ENCODE measurements at places on chromosomes 3 and 15.

DNA sequence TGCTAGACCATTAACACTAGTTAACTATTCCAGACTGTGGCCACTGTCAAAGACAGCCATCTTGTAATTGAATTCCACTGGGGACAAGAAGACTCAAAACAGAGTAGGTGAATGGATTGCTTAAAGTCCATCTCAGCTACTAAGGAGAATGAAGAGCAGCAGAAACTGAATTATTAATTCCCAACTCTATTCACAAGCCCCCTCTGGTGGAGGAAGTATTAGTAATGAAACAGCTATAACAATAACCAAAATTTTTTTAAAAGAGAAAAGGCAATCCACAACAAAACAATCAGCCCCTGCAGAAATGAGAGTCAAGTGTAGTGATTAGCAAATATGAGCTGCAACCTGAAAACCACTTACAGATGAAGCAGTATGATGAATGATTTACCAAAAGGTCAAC is 302.8 kb downstream of the FHIT start:
- DNase-seq = no peak

GRCh38 chr3:106729481-106729880 is 647.8 kb upstream of the CCDC54 start:
- DNase-seq = no peak

DNA sequence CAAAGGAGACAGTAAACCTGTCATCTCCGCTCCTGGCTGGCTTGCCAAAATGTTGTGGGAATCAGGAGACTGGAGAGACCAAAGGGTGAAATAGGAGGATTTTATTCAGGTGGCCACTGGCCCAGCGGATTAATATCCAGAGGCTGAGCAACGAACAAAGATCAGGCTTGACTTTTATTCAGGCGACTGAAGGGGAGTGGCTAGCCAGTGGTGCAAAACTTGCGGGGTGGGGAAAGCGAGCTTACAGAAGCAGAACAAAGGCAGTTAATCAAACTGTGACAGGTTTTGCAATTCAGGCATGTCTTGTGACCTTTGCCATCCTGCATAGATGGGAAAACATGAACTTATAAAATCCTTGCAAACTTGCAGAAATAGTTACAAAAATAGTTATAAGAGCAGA is 19.8 kb upstream of the ACAD9 start:
- DNase-seq = no peak

DNA sequence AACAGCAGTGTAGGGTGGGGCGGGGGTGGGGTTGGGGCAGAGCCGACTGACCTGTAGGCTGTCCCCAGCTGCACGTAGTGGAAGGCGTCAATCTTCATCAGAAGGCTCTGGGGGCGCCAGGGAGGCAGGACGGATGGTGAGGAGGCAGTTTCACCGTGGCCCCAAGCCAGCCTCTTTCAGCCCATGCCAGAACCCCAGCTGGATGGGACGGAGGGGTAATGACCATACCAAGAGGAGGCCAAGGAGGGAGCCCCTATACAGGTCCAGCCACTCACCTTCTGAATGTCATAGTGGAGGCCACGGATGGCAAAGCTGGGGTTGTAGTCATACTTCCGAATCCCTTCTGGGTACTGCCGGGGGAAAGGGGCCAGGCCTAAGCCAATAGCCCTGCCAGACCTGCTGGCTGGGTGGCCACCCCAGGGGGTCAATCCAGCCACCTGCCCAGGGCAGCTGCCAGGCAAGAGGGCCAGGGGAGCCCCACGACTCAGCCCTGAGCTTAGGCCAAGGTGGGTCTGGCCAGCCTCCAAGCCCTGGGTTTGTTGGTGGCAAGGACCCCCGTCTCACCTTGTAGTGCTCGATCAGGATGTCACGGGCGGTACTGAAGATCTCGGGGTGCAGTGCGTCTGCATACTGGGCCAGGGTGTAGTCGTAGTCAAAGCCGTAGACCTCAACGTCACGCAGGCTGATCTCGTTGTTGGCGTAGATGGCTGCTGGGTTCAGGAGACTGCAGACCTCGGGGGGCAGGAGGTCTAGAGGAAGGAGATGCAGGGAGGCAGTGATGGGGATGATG is 4.9 kb downstream of the NT5DC2 start:
- no peak for DNase-seq

DNA sequence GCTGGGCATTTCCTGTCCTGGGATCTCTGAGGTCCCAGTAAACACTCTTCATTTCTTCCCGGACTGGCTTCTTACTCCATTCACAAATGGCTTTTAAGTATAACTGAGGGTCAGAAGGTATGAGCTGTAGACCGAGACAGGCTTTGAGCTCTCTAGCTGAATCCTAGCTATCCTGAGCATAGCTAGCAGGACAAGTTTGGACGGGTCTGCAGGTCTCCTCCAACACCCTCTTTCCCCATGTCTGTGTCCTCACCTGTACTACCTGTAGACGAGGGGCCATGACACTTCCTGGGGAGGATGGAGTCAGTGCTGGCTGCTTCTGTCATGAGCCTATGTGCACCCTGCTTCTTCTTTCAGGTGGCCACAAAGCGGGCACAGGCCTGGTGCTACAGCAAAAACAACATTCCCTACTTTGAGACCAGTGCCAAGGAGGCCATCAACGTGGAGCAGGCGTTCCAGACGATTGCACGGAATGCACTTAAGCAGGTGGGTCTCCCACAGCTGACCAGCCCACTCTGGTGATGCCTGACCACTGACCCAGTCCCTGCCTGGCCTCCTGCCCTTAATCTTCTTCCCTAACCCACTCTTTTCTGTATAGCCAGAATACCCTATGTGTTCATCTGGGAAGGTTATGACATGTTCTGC is 72.1 kb upstream of the ACAD9 start:
- DNase-seq = no peak

DNA sequence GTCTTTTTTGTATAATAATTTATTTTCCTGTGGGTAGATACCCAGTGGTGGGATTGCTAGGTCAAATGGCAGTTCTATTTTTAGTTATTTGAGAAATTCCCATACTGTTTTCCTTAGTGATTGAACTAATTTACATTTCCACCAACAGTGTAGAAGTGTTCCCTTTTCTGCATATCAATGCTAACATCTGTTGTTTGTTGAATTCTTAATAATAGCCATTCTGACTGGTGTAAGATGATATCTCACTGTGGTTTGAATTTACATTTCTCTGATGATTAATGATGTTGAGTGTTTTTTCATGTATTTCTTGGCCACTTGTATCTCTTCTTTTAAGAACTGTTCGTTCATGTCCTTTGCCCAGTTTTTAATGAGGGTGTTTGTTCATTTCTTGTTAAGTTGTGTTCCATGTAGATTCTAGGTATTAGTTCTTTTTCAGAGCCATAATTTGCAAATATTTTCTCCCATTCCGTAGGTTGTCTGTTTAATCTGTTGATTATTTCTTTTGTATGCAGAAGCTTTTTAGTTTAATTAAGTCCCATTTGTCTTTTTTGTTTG is 713.3 kb upstream of the EPHA6 start:
- no peak for DNase-seq

DNA sequence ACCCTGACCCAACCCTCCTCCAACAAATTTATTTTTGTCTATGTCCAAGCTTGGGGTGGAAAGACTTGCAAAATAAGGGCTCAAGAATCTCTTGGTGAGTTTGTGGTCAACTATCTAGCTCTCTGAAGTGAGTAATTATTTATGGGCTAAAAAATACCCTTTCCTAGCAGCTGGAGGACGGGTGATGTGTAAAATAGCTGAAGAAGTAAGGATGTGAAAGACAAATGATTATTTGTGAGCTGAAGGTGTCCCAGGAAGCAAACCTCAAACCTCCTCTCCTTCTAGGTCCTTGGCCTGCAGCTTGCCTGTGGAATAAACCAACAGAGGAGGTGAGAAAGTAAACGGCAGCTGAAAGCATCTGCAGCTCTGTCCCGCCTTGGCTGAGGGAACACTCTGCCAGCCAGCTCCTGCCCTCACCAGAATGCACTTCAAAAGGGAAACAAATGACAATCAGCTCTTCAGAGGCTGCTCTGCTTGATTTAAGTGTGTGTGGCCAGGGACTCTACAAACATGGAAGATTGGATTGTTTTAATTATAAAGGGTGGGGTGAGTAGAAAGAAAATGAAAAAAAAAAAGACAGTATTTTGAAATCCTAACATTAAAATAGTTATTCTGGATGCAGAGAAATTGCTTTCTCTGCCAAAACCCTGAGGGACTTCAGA is 60.3 kb downstream of the TM4SF4 start:
- DNase-seq = no peak

DNA sequence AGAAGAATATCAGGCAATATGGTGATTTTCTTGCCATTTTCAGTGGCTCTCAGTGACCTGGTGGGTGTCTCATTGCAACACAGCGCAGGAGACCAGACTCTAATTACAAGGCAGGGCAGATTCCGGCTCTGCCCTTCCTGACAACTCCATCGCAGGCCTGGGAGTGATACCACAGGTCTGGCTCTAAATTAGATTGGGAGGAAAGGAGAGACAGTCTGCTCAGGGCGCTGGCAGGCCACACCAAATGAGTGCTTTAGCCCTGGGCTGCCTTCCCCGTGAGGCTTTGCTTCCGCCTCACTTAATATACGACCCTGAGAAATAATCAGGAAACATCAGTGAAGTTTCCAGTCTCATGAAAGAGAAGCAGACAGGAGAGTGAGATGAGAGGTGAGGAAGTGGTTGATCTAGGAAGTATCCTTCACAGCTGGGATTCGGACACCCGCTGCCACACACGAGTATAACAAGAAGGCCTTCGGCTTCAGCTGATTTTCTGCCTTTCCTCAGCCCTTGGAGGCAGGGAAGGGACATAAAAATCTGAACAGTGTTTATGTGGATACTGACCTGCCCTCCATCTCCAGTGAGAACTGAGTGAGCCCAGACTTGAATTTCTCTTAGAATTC is 73.7 kb upstream of the PROK2 start:
- no peak for DNase-seq

DNA sequence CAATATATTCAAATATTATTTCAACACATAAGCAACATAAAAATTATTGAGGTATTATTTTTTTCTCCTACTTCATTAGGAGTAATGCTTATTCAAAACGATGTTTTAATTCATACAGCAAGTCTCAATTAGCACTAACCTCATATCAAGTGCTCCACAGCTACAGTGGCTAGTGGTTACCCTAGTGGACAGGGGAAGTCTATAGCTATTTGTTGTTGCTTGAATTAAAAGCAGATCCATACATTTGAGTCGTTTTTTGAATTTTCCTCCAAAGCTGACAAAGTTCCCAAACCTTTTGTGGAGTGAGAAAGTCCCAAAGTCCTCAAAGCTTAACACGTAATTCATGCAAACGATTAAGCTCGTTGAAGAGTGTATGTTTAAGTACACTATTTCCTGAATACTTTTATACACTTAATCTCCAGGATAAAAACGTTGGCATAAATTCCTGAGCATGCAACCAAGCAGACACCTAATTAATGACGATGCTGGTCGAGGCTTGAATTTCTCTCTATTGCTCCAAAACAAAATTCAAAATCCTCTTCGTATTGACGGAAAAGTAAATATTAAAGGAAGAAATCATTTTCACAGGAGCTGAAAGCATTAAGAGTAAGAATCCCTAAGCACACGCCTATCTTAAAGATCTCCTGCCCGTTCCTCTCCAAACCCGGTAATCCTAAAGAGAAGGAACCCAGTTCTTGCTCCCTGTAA is 985 bp downstream of the VPS13C start:
- DNase-seq = no peak

- DNase-seq = no peak
These were observed 70.9 kb upstream of the TGFBR2 start for GRCh38 chr3:30535525-30535924.

DNA sequence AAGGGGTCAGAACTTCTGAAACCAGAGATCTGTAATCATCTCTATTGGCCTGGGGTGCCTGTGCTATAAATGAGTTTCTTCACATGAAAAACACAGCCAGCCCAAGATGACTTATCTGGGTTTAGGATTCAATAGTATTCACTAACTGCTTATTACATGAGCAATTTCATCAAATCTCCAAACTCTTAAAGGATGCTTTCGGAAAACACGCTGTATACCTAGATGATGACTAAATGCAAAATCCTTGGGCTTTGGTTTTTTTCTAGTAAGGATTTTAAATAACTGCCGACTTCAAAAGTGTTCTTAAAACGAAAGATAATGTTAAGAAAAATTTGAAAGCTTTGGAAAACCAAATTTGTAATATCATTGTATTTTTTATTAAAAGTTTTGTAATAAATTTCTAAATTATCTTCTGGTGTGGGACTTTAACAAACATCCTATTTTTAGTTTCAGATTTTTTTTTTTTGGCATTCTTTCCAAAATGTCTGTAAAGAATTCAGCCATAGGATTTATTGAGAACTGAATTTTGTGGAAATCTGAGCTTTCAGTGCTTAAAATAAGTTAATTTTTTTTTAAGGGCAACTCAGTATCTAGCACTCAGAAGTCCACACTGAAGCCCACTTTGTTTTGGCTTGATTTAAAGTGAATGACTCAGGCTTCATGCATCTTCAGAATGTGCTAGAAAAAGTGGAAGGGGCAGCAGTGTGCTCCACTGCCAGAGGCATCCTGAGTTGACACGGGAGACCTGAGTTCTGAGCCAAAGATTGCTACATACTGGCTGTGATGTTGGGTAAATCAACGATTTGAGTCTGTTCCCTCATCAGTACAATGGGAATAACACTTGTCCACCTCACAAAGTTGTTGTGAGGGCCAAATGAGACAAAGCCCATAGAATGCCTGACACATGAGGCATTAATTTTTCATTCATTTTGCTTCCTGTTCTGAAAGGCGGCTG is 18.7 kb downstream of the TMEM43 start:
- DNase-seq = no peak

GRCh38 chr3:4866866-4867265 is 112.4 kb upstream of the BHLHE40 start:
- DNase-seq = no peak

DNA sequence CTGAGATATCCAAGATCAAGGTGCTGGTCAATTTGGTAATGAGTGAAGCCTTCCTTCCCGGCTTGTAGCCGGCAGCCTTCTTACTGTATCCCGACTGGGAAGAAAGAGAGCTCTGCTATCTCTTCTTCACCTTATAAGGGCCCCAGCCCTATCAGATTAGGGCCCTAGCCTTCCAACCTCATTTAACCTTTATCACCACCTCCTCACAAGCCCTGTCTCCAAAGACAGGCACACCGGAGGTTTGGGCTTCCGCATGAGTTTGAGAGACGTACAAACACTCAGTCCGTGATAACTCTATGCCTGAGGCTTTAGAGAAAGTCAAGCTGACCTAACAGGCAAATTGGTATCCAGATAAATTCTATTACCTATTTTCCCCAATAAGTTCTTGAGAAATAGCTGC is 243.9 kb downstream of the OPA1 start:
- no peak for DNase-seq

DNA sequence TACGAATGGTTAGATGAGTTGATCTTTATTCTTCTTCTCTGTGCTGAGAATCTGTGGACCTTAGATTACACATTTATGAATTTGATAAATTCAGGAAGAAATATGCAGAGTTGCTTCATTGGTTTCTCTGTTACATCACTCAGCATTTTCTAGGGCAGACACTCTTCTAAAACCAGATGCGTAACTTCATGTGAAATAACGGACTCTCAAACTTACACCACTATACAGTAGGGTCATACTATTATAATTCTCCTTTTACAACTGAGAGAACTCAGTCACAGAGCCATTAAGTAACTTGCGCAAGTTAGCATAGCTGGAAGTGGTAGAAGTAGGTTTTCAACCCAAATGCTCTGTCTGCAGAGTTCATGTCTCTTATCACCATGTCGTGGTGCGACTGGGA is 5.7 kb downstream of the TMEM207 start:
- no peak for DNase-seq

- no peak for DNase-seq
These were observed 3.8 kb downstream of the ATG3 start for GRCh38 chr3:112557976-112558375.

Data from stimulated activated CD4-positive, alpha-beta T cell treated with anti-CD3 and anti-CD28 coated beads, Interleukin-2, amount 100 ng/mL, for 24 hours (primary cell).